ENCODE measurements at places on chromosomes 6 and 20.

GRCh38 chr20:17882065-17882833, 86.3 kb downstream of the SNX5 start:
- no peak for DNase-seq

GRCh38 chr20:63547725-63548480, at the start of gene SRMS:
Gene SRMS (minus strand): TSS chr20:63547749. CDS start chr20:63547463, 286 bp downstream.
- DNase-seq: no peak

DNA sequence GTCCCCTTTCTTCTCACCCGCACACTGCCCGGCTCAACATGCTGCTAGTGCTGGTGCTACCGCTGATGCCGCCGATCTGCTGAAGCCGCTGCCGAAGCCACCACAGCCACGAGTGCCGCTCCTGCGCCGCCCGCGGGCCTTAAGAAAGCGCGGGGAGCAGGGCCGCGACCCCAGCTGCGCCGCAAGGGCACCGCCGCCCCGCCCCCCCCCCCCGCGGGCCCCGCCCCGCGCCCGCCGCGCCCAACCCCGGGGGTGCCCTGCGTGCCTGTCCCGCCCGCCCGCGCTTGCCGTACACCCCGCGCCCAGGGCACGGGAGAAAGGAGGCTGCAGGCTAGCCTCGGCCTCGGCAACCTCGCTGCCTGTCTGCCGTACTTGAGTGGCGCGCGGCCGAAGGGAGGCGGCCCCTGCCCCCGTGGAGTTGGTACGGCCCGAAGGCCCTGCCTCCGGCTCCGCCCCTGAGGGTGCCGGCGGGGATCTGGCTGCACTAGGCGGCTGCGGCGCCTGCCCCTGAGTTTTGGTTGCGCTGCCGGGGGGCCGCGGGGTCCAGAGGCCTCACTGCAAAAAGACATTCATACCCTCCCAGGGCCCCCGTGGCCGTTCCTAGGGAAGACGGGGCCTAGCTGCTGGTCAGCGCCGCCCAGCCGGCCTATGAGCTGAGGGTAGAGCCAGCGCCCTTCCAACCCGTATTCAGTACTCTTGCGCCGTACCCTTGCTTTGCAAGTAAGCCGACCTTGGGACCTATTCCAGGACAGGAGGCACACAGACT, at the start of gene SOD2:
TSS of gene SOD2 (minus strand) at position 114 of the 766 bp plus-strand sequence. CDS start at position 40, 74 bp downstream.
- DNase-seq: peak; percentile 77

DNA sequence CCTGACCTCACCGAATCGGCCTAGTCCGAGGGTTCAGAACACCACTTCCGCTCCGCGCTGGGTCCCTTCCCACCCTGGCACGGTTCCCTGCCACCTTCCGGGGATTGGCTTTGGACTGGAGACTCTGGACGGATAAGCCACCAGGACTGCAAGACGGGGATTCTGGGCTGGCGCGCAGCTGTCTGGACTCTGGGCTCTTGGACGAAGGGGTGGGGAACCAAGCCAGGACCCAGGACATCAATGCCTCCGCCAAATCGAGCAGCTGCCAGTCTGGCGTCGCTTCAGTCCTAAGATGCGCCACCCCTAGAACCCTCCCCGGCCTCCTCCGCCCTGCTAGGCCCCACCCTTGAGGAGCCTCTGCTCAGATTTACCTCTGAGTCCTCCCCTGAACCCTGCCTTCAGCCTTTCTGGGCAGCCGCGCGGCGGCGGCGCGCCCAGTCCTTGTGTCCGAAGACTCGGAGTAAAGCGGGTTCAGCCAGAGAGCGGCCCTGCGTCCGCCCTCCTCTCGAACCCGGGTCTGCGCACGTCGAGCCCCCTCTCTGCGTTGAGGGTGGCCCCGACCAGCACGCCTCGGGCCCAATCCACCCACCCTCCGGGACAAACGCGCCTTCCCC, 1.2 kb downstream of the KCNK17 start:
- no peak for DNase-seq

DNA sequence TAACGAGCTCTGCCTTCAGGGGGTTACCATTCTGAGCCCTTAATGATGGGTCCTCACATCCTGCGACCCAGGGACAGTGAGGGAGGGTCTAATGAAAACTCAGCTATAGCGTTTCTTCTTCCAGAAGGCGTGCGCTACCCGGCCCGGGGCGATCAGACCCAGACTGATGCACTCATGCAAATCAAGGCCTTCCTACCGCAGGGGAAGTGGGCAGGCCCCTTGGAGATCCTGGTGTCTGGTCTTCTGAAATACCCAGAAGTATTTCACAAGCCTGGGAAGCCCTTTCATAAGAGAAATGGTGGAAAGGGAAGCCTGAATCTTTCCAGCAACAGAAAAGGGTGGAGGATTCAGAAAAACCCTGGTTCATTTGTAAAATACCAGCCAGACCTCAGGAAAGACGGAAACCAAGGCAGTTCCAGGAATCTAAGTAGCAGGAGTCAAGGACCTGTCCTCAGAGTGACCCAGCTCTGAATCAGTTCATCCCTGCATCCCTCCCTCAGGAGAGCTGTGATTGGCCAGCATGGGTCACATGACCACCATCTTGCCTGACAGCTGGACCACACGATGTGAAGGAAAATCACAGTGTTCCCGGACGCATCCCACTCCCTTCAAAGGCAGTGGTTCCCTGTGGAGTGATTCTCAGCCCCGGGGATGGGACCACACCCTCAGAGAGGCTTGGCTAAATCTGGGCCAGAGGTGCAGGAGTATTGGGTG, 12.7 kb downstream of the BFSP1 start:
- DNase-seq: no peak

DNA sequence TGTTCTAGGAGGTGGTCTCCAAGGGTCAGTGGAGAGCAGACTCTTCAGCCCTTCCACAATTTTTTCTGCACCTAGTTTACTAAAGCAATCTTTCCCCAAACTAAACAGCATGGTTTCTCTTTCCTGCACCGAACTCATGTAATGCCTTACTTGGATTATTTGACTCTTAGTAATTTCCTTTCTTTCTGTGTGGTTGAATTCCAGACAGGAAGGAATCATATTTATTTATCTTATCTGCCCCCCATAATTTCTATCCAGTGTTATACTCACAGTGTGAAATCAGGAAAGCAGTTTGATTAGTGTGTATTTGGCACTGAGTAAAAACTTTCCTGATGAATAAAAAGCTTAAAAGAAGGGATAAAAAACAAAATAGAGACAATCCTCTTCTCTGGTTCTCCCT, 140.3 kb upstream of the STMND1 start:
- DNase-seq: no peak

DNA sequence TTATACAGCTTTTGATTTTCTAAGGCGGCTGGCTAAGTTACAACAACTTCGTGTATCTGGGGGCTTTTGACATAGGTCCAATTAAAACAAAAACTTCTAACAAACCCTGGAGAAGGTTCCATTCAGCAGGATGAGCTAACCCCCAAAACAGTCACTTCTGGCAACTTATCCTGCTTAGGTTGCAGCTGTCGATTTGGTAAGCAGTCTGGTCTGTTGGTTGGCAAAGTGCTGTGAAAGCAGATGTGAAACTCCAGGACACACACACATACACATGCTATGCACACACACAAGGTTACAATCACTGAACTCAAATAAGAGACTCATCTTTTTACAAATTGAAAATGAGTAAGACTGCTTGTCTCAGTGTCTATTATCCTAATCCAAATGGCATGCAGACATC, 119.0 kb upstream of the STMND1 start:
- DNase-seq: no peak

DNA sequence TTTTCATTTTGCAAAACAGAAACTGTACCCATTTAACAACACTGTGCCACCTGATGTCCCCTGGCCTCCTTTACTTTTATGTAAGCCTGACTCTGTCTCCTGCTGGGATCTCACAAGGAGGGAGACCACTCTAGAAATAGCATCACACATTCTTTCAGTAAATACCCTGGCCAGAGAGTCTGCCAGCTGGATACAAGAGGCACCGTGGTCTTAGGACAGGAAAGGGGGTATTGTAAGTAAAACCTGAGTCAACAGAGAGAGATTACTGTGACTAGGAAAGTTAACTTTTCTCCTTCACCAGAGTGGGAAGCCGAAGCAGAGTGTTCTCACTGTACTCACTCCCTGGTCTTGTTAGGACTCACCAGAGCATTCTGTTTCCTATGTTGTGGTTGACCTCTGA, 27.8 kb downstream of the CMTR1 start:
- no peak for DNase-seq

Measured in mesothelial cell of epicardium (in vitro differentiated cells).